ENCODE measurements at places on chromosomes 13 and 19.

GRCh38 chr13:107554460-107554859 is 660.9 kb downstream of the LIG4 start:
- peak; percentile 25 for DNase-seq

- no peak for DNase-seq
Measured at GRCh38 chr19:4454747-4455718, 2.6 kb downstream of the UBXN6 start.

DNA sequence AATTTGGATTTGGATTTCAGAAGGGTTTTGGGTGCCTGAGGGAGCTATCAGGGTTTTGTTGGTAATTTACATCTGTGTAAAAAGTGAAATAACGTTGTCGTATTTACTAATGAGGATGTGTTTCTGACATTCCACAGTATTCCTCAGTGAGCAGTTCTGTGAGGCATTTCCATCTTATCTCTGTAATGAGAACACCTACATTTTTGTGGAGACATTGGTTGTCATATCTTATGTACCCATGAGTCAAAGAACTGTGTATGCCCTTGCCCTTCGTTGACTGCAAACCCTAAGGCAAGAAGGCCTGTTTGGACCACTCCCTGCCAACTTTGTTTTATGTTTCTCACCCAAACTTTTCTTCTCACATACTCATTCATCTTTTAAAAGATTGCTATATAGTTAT is 14.2 kb upstream of the IL17D start:
- no peak for DNase-seq

DNA sequence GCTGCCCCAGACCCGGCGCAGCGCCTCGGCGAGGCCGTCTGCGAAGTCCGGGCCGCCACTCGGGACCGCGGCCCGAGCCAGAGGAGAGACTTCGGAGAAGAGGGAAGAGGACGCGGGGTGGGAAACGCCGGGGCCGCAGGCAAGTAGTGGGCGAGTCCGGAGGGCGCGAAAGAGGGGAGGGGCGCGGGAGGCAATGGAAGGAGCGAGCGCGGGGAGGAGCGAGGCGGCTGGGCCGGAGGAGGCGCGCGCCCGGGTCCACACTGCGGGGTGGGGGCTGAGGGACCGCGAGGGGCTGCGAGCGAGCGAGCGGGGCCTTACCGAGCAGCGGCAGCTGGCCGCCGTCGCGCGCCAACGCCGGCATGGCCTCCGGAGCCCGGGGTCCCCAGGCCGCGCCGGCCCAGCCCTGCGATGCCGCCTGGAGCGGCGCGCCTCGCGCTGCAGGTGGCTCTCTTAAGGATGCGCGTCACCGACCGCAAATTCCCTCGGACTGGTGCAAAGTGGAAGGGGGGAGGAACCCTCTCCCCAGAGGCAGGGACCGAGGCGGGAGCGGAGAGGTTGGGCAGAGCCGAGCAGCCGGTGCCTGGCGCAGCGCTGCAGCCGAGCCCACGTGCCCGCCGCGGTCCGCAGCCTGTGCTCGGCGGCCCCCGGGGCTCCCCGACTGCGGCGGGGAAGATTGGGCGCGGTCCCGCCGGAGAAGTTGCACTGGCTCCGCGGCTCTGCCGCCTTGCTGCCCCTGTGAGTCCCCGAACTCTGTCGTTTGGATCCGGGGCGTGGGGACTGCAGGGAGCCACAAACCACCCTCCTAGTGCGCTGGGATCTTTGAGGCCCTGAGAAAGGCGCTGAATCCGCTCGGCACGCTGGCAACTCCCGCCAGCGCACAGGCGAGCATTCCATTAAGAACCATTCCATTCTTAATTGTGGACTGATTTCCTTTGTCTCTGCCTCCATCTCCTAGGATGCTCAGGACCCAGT is at the start of gene FLT3:
TSS of gene FLT3 (minus strand) at position 427 of the 972 bp plus-strand sequence. CDS start at position 361, 66 bp downstream.
- peak; percentile 29 for DNase-seq

DNA sequence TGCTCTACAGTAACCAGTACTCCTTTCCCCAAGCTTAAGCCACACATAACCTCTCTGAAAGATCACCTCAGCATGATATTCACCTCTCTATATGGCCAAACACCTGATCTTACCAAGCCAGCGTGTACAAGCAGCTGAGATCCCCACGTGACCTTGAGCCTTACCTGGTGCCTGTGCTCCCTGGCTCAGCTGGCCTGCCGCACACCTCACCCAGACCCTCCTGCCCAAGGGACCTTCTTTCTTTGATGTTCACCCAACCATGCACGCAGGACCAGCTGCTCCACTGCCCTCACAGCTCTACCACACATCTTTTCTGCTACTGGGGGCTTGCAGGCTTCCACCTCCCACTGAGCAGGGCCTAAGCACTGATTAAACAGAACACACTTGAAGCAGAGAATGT is 9.0 kb downstream of the DHRS12 start:
- DNase-seq, result no peak

- no peak for DNase-seq
Measured at GRCh38 chr13:40164133-40164532, 502.3 kb downstream of the FOXO1 start.

DNA sequence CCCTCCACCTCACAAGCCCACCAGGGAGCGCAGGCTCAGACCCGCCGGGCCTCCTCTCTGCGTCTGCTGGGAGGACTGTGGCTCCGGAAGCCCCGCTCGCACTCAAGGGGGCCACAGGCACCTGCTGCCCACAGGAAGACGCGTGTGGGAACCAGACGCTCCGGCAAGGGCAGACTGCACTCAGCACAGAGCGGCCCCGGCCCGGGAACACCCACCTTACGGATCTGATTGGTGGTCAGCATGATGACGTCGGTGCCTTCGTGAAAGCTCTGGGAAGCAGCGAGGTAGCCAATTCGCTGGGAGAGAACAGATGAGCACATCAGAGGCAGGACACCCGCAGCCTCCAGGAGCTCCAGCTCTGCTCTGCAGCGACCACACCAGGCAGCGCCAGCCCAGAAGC is 14.6 kb downstream of the AP3D1 start:
- DNase-seq, result no peak

GRCh38 chr13:38166116-38166515 is 183.5 kb upstream of the UFM1 start:
- no peak for DNase-seq

DNA sequence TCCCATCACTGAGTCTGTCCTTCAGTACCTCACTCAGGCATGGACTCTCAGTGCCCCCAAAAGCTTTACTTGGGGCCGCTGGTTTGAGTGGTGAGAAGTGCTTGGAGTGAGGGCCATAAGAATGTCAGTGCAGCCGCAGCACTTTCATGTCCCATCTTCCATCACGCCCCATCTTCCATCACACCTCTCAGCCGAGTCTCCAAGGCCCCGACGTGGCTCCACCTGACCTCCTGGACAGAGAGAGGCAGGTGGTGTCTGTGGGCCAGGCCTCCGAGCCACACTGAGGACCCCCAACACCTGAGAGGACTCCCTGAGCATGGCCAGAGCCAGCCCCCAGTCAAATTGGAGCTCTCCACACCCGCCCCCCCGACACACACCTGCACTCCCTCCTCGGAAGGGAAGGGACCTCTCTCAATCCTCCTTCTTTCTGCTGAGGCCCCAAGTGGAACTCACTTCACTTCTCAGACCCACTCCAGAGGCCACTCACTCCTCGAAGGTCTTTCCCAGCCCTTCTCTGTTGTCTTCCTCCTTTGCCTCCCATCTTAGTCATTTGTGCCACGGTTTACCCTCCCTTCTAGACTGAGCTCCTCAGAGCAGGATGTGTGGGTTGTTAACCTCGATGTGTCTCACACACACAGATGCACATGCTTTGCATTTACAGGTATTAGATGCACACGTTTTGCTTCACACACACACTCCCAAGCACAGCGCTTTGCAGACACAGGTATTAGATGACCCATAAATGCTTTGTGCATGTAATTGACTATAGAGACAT is 65.7 kb upstream of the ATP12A start:
- DNase-seq, result no peak

DNA sequence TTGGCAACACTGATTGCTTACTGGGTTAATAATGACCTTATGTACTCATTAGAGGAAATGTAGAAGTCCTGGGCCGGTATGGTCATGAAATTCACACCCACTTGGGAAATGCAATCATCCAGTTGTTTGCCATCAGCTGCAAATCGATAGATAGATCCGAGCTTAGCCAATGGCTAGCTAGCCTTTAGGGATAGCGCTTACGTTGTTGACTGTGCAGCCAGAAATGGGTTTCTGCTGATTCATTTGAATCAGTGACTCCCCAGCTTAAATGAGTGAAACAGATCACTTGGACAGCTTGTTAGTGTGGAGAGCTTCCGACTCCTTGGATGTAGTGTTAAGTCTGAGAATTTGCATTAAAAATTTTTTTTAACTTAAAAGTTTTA is 11.8 kb downstream of the IL17D start:
- no peak for DNase-seq

DNA sequence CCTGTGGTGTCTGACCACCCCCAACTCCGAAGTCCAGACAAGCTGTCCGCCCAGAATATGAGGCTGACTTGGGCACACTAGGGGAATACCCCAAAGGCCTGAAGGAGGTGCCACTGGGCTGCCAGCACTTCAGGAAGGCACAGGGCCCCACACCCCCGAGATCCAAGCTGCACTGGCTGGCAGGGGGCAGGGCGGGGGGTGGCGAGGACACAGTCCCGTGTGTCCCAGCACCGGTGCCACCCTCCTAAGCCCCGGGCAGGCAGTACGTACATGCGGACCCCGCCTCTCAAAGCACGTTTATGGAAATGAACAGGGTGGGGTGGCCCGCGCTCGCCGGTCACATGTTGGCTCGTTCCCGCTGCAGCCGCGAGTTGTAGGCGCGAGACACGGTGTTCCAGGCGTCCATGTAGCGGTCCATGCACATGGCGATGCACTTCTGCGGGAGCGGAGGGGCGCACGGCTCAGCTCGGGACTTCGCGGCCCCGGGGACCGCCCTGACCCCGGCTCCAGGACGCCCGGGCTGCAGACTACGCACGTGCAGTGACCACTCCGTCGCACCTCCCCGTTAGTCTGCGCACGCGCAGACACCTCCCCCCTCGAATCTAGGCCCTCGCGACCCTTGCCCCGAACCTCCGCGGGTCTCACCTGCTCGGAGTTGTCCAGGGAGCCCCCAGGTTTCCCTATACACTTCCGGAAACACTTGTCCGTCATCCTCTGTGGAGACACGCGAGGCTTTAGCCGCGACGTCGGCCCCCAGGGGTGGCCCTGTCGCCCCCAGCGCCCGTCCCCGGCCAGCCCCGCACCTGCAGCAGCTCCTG is 566 bp downstream of the TIMM13 start:
- no peak for DNase-seq

GRCh38 chr13:71811344-71811743 is 55.7 kb downstream of the DACH1 start:
- no peak for DNase-seq

GRCh38 chr19:34733266-34733745 is 737 bp upstream of the ZNF181 start:
- peak; percentile 47 for DNase-seq

DNA sequence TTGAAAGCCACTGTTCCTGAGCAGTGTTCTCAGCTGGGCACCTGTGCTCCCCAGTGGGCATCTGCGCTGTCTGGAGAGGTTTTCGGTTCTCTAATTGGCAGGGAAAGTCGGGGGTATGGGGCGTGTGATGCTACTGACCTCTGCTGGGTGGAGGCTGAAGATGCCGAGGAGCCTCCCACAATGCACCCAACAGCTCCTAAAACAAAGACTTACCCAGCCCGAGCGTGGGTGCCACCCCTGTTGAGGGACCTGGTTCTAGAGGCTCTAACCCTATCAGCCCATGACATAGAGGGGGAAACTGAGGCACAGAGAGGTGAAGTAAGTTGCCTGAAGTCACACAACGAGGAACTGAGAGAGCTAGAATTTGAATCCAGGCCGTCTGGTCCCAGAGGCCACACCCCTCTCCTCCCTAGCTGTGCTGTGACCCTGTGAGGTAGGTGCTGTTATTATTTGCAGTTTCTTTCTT is 2.3 kb downstream of the SPACA4 start:
- DNase-seq, result no peak

All from left renal pelvis (tissue), 4 donors.